Stomach (tissue), 19 donors: ENCODE measurements at places on chromosomes 1 and 21. TPM values are rescaled to one million over a fixed set of nuclear protein-coding genes. Genes with fewer than 3 reads are reported as not detected.

The FCRLB gene
- 3.8 TPM for total RNA-seq

DNA sequence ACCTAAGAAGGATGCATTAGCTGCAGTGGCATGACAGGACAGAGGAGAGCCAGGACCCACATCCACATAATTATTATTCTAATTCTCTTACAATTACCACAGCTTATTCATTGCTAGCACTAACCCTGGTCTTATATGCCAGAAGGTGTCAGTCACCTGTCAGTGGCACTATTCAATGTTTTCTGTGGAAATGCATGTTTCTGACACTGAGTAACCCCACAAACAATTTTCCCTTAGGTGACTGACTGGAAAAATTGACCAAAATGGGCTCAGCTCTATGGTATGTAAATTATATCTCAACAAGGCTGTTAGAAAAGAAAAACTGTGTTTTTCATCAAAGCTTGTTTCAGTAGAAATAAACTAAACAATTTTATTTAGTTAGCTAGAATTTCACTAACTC is 117.9 kb upstream of the KRTAP19-8 start:
- no peak overlapping the region for H3K27ac ChIP-seq
- H3K4me3 ChIP-seq, result no peak overlapping the region
- no peaks in the 10 kb centered on the region for H3K27me3 ChIP-seq

DNA sequence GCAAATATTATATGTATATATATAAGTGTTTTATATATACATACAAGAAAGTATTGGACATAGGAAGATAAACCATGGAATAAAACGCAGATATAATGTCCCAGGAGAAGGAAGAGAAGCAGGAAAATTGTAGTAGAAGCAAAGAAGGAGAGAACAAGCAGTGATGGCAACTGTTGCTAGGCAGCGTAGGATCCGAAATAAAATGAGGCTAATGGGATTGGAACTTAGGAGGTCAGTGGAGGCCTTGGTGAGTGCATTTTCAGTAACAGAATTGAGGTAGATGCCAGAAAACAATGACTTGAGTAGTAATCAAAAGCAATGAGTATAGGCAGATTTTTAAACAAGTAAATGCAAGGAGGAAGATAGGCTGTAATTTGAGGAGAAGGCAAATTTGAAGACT is 265.8 kb downstream of the LRRC7 start:
- no peak overlapping the region for H3K4me3 ChIP-seq
- no peaks in the 10 kb centered on the region for H3K36me3 ChIP-seq
- H3K4me1 ChIP-seq, result no peaks in the 10 kb centered on the region
- no peaks in the 10 kb centered on the region for H3K27me3 ChIP-seq

DNA sequence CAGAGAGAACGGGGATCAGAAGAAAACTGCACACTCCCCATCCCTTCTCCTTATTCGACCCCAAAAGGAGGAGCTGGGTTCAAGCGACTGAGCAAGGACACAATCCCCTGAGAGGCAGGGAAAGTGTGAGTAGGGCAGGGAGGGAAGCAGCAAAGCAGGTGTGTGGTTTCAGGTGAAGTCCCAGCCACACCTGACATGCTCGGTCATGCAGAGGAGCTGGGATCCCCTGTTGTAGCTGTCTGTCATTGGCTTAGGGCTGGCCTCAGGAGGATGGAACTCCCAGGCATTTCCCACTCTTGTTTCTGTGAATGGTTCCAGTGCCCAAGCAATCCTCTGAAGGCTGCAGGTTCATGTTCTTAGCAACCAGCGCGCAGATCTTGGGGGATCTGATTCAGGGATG is 150.7 kb downstream of the DSCAM start:
- H3K36me3 ChIP-seq, result no peaks in the 10 kb centered on the region
- H3K27ac ChIP-seq, result no peak overlapping the region
- no peaks in the 10 kb centered on the region for H3K4me1 ChIP-seq
- H3K4me3 ChIP-seq, result no peak overlapping the region

DNA sequence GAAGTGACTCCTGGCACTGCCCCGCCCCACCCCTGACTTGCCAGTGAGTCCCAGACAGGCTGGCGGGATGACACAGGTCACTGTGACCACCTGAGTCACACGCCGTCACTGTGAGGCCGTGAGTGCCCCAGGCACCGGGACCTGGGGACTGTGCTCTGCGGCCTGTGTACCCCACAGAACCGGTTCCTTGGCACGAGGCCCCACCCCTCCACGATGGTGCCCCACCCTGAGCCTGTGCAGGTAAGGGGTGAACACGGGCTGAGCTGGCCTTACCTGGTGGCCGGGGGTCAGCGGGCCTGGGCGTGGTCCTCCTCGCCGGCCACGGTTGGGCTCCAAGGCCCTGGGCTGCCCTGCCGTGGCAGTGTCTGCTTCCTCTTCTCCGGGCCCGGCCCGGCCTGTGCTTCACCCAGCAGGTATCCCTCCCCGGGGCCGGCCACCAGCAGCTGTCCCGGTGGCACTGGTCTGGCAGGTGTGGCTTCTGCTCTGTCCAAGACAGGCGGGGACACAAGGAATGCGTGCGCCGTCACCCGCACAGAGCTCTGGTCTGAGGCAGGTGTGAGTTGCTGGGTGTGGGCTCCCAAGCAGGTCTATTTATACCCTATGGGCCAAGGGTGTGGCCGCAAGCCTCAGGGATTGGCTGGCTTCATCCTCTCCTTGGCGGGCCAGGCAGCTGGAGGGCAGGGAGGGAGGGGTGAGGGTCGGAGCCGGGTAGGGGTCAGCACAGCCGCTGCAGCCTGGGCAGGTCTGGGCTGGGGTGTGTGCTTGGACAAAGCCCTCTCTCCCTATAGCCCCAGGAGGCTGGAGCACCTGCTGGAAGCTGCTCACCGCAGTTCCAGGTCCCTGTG is at the start of gene RNF223:
Gene RNF223 (minus strand): TSS at position 564 of the 845 bp plus-strand sequence. CDS start 1,740 bp downstream, outside the sequence.
- peak within 1 kb of the TSS; percentile 33 for H3K4me3 ChIP-seq
- H3K4me1 ChIP-seq, result peaks cover 11% of the 10 kb centered on the region
- peak within 1 kb of the TSS; percentile 94 for H3K27ac ChIP-seq

GRCh38 chr21:25561668-25562641 is 45.3 kb downstream of the MRPL39 start:
- peaks cover 12% of the 10 kb centered on the region for H3K4me1 ChIP-seq
- peaks cover 4% of the 10 kb centered on the region for H3K36me3 ChIP-seq
- DNase-seq, result peak; percentile 87
- peak overlapping the region; percentile 53 for H3K4me3 ChIP-seq
- peak overlapping the region; percentile 20 for H3K27ac ChIP-seq
- no peaks in the 10 kb centered on the region for H3K27me3 ChIP-seq

The NEGR1 gene
- total RNA-seq, result 35.4 TPM

DNA sequence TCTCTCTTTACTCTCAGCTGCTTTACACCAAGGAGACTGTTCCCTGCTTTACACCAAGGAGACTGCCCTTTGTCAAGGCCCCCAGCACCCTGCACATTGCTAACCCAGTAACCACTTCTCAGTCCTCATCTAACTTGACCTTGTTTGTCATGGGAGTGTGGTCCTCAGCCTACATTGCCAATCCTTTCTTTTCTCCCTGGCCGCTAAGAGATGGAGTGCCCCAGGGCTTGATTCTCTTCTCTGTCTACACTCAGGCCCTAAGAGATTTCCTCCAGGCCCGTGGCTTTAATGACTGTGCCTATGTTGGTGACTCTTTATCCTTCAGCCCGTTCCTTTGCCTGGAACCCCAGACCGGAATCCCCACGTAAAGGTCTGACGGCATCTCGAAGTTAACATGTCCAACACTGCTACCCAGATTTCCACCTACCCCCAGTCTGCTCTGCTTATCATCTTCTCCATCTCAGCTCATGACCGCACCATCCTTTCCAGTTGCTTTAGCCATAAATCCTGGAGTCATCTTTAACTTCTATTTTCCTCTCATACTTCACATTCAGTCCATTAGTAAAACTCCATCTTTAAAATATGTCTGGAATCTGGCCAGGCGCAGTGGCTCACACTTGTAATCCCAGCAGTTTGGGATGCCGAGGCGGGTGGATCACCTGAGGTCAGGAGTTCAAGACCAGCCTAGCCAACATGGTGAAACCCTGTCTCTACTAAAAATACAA is 9.5 kb upstream of the SEMA4A start:
- no peaks in the 10 kb centered on the region for H3K27me3 ChIP-seq
- peaks cover 16% of the 10 kb centered on the region for H3K36me3 ChIP-seq
- H3K4me1 ChIP-seq, result peaks cover 13% of the 10 kb centered on the region
- H3K27ac ChIP-seq, result no peak overlapping the region
- DNase-seq, result no peak

- no peak overlapping the region for H3K27ac ChIP-seq
- H3K4me1 ChIP-seq, result peaks cover 5% of the 10 kb centered on the region
- H3K36me3 ChIP-seq, result no peaks in the 10 kb centered on the region
- H3K4me3 ChIP-seq, result no peak overlapping the region
Observed at GRCh38 chr1:37035796-37036666, 1.7 kb upstream of the GRIK3 start.

The ITGB2 gene
- 3.5 TPM for total RNA-seq

GRCh38 chr21:14545906-14546480 is at the start of gene SAMSN1:
SAMSN1 (minus strand) TSS chr21:14546315; CDS start chr21:14546261, 54 bp downstream.
- H3K36me3 ChIP-seq, result no peaks in the 10 kb centered on the region
- no peaks in the 10 kb centered on the region for H3K27me3 ChIP-seq
- H3K4me1 ChIP-seq, result no peaks in the 10 kb centered on the region
- peak; percentile 34 for DNase-seq
- peak within 1 kb of the TSS; percentile 1 for H3K4me3 ChIP-seq

- no peaks in the 10 kb centered on the region for H3K36me3 ChIP-seq
- H3K27me3 ChIP-seq, result no peaks in the 10 kb centered on the region
- peaks cover 7% of the 10 kb centered on the region for H3K4me1 ChIP-seq
- H3K4me3 ChIP-seq, result no peak overlapping the region
- no peak overlapping the region for H3K27ac ChIP-seq
Observed at GRCh38 chr1:66278260-66279021, 255.5 kb upstream of the SGIP1 start.

DNA sequence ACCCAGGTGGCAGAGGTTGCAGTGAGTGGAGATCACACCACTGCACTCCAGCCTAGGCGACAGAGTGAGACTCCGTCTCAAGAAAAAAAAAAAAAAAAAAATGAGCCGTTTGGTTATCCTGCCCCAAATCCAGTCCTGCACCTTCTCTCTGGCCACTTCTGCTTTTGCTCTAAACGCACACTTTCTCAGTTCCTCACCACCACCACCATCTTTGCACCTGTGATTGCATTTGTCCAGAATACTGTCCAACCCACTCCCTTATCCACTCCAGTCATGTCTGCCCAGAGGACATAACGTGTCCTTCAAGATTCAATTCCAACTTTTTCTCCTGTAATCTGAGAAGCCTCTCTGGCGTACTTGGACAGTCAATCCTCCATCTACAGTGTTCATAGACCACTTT is 2.2 kb upstream of the NEK2 start:
- no peaks in the 10 kb centered on the region for H3K27me3 ChIP-seq
- no peak overlapping the region for H3K27ac ChIP-seq
- H3K36me3 ChIP-seq, result no peaks in the 10 kb centered on the region
- DNase-seq, result no peak

DNA sequence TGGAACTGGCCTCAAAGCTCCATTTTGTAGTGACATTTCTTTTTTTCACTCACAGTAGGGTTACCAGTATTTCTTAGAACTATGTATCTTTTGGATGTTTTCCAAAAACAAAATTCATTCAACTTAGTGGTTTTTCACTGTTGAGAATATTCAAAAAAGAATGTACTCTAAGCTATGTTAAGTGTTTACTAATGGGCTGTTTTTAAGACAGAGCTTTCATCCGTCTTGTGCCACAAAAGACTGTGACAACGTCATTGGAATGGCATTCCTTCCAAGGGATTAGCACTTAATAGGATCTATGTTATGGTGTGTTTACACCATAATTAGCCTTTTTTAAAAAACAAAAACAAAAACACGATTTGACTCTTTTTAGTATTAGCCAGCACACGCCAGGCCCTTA is 66.8 kb downstream of the TTC3 start:
- no peak overlapping the region for H3K4me3 ChIP-seq
- no peak for DNase-seq
- H3K27ac ChIP-seq, result no peak overlapping the region
- no peaks in the 10 kb centered on the region for H3K4me1 ChIP-seq

DNA sequence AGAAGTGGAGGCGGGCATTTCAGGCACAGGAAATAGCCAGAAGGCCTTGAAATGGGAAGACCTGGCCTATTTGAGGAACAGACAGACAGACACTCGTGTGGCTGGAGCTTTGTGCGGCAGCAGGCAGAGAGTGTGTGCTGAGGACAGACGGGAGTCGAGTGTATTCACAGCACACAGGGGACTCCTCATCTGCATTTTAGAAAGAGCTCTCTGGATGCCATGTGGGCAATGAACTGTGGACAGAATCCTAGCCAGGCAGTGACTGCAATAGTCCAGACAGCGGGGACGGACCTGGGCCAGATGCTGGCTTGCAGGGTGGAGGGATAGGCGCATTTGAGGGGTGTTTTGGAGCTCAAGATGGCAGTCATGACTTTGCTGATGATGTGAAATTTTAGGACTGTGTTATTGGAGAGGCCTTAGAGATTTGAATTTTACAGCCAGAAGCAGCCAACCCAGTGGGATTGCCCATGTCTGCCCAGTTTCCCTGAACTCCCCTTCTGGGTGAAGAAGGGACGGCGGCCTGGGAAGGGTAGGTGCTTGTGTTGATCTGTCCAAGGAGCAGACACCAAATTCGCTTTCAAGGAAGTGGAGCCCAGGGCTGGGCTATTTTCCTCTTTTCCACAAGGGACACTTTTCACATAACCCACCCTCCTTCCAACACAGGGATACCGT is 43.7 kb downstream of the CHAF1B start:
- H3K36me3 ChIP-seq, result no peaks in the 10 kb centered on the region
- H3K27me3 ChIP-seq, result no peaks in the 10 kb centered on the region
- H3K27ac ChIP-seq, result peak overlapping the region; percentile 77
- DNase-seq, result no peak
- H3K4me3 ChIP-seq, result no peak overlapping the region

DNA sequence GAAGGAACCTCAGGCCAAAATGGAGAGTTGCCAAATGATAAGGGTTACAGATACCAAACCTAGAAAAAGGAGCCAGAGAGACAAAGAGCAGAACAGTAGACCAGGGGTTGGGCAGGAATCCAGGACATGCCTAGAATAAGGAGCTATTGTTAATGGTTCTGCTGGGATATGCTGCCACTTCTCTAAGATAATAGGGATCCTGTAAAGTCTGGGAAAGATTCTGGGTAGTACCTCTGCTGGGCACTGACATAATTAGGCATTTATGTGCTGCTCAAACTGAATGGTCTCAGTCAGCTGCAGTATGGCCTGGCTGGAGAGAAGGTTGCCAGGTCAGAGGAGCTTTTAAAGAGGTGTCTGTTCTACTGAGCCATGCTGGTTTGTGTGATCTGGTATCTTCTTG is 19.9 kb upstream of the NRIP1 start:
- peak; percentile 26 for DNase-seq
- no peaks in the 10 kb centered on the region for H3K27me3 ChIP-seq
- no peaks in the 10 kb centered on the region for H3K36me3 ChIP-seq
- H3K4me3 ChIP-seq, result no peak overlapping the region
- H3K4me1 ChIP-seq, result peaks cover 4% of the 10 kb centered on the region
- H3K27ac ChIP-seq, result no peak overlapping the region

GRCh38 chr1:72062584-72062983 is 219.8 kb downstream of the NEGR1 start:
- H3K27ac ChIP-seq, result no peak overlapping the region
- no peaks in the 10 kb centered on the region for H3K27me3 ChIP-seq
- H3K4me3 ChIP-seq, result no peak overlapping the region
- peaks cover 24% of the 10 kb centered on the region for H3K4me1 ChIP-seq
